ENCODE measurements at places on chromosomes 6 and 20.

DNA sequence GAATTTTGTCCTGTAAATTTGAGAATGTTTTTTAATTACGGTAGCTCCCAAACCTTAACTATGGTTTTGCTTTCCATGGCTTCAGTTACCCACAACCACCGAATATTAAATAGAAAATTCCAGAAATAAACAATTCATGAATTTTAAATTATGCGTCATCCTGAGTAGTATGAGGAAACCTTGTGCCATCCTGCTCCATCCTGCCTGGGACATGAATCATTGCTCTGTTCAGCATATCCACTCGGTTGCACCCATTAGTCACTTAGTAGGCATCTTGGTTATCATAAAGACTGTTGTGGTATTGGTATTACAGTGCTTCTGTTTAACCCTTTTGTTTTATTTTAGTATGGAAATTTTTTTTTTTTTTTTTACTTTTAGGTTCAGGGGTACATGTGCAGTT, 39.7 kb downstream of the KCNS1 start:
- DNase-seq = no peak

DNA sequence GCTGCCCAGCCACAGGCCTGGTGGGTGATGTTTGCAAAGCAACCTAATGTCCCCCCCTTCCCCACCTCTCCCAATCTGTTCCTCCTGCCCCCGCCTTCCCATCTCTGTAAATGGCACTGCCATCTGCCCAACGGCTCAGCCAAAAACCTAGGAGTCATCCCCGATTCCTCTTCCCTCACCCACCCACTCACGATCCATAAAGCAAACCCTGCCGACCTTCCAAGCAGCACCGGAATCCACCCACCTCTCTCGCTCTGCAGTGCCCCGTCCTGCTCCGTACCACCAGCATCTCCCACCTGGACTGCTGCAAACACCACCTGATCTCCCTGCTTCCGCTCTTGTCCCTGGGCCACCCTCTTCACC, 37.6 kb downstream of the SULF2 start:
- DNase-seq = no peak

DNA sequence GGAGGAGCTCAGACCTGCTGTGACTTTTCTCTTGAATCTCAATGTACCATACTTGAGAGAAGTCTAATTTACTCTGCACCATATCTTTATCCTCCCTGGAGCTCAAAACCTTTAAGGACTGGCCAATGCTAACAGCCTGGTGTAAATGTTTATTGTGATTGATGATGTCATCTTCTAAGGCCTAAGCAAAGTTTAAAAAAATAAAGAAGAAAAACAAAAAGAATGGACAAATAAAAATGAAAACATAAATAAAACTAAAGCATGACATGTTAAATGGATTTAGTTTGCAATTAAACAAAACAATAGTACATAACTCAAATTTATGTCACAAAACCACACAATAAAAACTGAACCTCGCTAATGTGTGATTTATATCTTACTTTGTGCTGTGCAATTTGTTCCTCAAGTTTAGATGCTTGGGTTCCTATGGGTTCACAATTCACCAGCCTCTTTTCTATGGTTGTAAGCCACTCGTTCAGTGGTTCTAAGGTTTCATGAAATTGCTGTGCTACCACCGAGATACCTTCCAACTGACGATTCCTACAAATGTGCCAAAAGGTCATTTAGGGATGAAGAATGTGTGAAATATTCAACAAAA, 113.0 kb downstream of the DST start:
- DNase-seq = no peak

- DNase-seq = no peak
Measured at GRCh38 chr20:59050437-59050836, 7.9 kb upstream of the PRELID3B start.

DNA sequence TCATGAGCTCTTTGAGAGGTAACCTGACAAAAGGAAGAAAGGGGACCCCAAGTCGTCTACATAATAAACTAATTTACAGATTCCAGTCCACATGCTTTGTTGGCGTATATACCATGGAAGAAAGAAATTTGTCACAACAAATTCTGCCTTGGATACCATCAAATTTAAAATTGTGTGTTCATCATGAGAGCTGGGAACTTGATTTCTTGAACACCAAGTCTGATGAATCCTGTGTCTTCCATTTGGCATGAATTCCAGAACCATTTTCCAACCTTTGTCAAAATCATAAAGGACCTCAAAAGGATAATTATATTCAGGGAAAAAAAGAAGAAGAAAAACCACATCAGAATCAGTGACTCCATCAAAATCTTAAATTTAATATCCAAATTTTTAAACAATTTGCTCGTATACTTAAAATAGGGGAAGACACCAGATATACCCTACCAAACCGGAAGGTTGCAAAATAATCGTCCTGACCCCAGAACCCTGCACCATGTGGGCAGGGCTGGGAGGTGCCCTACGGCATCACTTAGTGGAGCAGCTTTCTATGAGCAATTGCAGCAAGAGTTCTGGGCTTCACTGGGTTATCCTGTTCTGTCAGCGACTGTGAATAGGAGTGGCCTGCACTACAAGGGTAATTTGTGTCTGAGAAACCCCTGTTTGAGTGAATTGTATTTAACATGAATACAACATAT, 74.1 kb upstream of the INSM1 start:
- no peak for DNase-seq

DNA sequence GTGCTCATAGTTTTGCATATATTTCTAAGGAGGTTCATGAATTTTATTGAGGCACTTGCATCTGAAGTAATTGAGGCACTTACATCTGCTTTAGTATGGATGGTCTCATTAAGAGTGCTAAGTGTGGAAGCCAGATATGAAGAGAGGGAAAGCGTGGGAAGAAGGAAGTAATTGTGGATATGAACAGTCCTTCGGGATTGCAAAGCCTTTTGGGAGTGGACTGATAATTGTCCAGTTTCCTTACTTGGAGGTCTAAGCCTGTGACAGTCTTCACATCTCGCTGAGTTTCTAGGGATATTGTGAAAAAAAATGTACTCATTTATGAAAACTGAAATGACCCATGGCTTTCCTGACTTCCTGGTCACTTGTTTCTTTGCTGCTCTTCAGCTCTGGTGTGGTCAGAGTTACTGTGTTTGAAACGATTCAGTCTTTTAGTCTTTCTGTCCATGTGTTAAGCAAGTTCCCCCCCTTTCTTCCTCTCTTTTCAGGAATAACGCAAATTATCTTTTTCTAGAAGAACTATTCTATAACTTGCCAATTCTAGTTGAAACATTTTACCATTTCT, 137.3 kb downstream of the ZFAND3 start:
- no peak for DNase-seq

GRCh38 chr6:28485482-28485881, 30.1 kb downstream of the GPX6 start:
- no peak for DNase-seq

DNA sequence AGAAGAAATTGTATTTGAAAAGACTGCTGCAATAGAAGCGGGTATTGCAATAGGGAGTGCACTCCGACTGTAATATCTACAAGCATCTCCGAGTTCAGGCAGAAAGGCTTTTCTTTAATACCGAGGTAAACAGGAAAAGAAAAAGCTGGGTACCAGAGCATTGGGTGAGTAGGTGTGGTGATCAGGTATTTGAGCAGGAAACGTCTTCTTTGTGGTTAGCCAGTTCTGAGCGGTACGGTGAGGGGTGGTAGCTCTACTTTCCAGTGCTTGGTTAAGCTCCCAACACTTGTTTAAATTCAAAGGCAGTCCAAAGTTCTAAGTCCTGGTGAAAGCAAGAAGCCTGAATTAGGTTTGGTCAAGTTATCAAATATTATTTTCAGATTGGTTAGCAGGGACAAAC, 404.1 kb downstream of the LMBRD1 start:
- DNase-seq = no peak

DNA sequence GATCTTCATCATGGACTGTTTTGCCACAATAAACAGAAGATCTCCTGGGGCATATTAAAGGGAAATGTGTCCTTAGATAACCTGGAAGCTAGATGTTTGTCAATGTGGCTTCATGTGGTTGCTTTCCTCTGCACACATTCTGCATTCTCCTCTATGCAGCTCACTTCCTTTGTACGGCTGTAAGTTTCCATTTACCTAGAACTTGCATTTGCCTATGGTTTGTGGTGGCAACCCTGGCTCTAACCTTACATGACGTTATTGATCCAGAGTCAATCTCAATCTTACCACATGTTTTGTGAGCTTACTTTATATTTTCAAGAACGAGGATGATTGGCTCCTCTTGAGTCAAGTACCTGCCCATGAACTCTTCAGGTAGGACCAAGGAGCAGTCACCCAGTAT, 863.1 kb downstream of the MAFB start:
- DNase-seq = no peak

DNA sequence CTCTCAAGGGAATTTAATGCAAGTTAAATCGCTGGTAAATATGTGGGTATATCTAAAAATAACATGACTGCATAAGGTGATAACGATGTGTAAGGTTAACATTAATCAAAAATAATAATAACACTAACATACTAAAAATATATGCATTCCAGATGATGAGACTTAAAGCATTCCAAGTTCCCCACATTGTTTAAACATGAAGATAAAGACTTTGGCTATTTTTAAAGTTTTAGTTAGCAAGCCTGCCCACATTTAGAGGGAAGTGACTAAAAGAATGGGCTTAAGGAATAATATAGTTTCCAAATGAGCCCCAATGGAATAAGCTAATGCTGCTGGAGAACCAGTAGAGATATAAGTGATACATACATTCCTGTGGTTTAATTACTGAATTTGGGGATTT, 941.3 kb downstream of the TBC1D32 start:
- no peak for DNase-seq
